ENCODE measurements at places on chromosomes 5 and 9. TPM values are rescaled to one million over a fixed set of nuclear protein-coding genes. Genes with fewer than 3 reads are reported as not detected.

GRCh38 chr5:10866913-10867312 lies 105.9 kb upstream of the DAP start:
- DNase-seq, result no peak

GRCh38 chr5:110092955-110093785 lies 403.4 kb downstream of the MAN2A1 start:
- no peak for DNase-seq

DNA sequence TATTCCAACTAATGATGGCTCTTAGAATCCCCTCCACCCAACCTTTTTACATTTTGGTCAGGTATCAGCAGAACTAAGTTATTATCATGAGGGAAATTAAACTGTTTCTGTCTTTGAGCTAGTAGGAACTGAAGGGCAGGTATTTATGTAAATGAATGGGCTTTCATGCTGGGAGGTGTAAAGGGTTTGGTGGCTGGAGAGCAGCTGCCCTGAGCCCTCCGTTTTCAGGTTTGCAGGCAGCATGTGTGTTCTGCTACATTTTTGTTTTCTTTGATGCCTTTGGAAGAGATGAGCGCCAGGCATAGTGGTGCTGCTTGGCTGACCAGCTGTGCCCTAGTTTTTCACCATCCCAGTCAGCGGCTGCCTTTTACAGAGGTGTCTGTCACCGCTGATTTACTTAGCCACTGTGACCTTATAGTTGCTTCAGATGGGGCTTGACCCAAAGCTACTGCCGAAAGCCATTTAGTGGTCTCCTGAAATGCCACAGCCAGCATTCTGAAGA lies 231.9 kb downstream of the MAST4 start:
- DNase-seq, result peak; percentile 7

- no peak for DNase-seq
Observed at GRCh38 chr9:2066312-2067273, 51.4 kb downstream of the SMARCA2 start.

DNA sequence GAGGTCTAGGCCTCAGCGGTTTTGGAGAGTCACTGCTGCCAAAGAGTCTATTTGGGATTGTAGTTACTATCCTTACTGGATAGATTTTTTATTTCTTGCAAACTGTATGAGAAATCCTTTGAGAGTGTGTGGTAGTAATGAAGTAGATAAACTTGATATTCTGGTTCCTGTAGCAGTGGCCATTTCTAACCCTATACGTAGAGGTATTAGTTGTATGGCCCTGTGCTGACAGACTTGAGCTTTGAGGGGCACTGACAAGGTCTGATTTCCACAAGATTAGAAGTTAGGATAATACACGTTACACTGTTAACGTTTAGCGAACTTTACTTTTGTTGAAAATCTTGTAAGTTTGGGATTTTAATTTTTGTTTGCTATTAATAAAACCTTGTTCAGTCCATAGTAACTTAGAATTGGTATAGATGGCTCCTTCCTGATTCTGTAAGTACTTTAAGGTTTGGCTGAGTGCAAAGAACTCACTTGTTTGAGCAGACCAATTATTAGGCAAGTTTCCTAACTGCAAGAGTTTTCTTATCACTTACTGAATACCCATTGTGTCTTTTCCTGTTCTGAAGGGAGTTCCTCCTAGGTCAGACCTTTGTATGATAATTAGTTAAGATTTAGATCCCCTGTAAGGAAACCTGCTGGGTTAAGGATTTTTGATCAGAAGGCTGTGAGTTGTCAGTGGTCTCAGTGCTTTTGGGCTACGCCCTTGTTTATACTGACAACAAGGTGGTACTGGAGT lies 31.4 kb downstream of the GCNT1 start:
- no peak for DNase-seq

- no peak for DNase-seq
Observed at GRCh38 chr9:116075191-116075590, 78.4 kb upstream of the PAPPA start.

GRCh38 chr5:73256862-73257261 lies 83.9 kb downstream of the TMEM174 start:
- DNase-seq, result no peak

DNA sequence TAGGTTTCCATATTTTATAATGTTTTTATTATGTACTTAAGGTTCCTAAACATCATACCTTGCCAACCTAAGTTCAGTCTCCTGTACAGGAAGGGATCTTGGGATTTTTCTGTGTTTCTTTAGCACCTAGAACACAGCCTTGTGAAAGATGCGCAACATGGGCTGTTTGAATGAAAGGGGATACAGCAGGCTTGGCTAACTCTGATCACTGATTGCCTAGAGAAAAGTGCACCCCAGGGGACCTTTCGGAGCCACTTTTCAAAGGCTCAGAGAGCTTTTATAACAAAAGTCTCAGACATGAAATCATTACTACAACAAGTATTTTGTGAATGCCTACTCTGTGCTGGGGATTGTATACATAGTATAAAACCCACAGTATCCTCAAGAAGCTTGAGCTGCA lies 261.6 kb downstream of the BNC2 start:
- DNase-seq, result no peak

DNA sequence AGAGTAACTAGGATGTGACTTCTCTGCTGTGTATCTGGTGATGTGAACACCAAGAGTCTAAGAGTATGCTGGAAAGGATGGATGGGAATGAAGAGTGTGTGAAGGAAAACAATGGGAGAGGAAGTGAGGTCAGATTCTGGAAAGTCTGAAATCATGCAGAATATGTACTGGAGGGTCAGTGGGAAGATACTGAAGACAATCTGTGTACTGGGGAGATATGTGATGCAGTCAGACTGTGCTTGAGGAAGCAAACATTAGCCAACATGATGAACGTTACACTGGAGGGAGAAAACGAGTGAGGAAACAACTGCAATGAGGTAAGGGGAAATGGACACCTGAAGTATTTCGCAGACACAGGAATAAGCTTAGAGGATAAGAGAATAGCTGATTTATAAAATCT lies 105.7 kb downstream of the NR3C1 start:
- no peak for DNase-seq

GRCh38 chr5:135993335-135993879 lies 35.4 kb upstream of the TGFBI start:
- DNase-seq, result no peak

DNA sequence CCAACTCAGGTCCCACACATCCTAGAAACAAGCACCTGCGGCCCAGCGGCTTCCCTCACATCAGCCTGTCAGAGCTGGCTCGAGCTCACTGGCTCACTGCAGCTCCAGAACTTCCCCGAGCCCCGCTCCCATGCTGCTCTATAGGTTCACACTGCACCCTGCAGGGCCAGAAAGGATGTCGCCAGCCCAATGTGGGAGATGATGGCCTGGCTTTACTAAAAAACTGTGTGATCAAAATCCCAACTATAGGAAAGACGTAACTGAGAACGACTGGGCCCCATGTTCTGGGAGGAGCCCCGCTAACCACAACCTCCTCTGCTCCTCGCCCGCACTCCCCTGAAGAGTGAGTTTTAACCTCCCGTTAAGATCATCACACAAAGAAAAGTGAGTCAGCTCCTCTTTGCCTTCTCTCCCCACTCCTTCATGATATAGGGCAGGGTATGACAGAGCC lies 4.6 kb downstream of the SURF4 start:
- DNase-seq, result no peak

DNA sequence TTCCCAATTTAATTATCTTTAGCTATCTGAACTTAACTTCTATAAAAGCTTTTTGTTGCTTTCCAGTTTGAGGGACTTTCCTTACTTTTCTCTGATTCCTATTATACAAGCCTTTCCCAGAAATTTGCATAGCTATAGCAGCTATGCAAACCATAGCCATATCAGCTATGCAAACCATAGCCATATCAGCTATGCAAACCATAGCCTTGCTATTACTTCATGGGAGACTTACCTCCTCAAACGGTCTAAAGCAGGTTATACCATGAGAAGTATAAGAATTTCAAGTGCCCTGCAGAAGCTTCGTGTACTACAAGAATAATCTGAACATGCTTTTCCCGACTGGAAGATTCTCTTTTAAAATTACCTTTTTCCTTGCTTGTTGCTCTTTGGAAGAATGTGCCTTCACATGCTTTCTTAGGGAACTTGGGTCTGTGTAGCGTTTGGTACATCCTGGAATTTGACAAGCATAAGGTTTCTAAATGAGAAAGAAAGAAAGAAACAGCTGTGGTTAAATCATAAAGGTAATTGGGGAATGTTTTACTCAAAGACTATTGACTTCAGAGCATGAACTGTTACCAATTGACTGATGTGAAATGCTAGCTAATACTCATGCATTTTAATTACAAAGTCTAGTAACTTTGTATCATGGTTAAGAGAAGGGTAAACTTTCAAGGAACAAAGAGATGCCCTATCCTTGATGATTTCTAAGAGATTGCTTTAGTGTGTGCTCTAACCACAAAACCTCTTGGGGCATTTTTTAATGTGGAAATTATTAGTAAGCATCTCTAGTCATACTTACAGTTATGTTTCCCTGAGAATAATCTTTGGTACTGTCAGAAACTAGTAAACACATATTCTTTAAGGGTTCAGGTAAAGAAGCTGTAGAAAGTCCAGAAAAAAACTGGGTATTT lies 367.6 kb downstream of the GLIS3 start:
- DNase-seq, result no peak

GRCh38 chr5:171692107-171692506 lies 93.5 kb upstream of the SMIM23 start:
- DNase-seq, result no peak

GRCh38 chr9:132020272-132020671 lies 59.4 kb downstream of the MED27 start:
- DNase-seq, result no peak

DNA sequence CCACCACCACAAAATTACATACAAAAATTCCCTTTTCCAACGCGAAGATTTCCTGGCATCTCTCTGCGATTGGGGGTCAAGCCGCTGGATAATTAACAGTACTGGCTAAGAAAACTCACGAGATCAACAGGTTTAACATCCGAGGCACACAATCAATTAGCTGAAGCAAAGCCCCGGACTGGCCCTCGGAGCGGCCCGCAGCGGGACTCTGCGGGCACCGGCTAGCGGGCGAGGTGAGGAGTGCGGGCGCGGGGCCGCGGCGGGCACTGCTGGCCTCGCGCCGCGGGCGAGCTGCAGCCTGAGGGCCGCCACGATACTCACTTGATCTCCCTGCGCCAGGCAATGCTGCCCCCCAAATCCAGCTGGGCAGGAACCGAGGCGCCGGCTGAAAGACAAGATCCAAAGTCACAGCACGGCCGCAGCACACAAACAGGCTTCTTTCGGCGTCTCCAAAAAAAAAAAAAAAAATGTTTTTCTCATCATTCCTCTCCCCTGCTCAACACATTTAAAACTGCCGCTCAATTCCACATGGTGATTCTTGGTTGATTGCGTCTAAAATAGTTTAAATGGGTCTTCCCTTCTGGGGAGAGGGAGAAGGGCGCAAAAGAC lies 210.2 kb downstream of the MEF2C start:
- DNase-seq, result peak; percentile 57

CYFIP2 gene
- 310 TPM for total RNA-seq

PCDHA10 gene
- 5.1 TPM for total RNA-seq

SPATA31A1 gene
- not detected for total RNA-seq

CCDC183 gene
- total RNA-seq, result 3.1 TPM

GZMA gene
- not detected for total RNA-seq

SLC6A19 gene
- not detected for total RNA-seq

SPINK6 gene
- not detected for total RNA-seq

IL12B gene
- total RNA-seq, result not detected

ANKRD18B gene
- 14.0 TPM for total RNA-seq

OBP2B gene
- not detected for total RNA-seq

GPR21 gene
- 10.9 TPM for total RNA-seq
